Fibroblast of lung (primary cell): ENCODE measurements at places on chromosomes 7 and 10. TPM values are rescaled to one million over a fixed set of nuclear protein-coding genes. Genes with fewer than 3 reads are reported as not detected.

ERVW-1 gene
- not detected in 2 replicates for total RNA-seq

- H3K27ac ChIP-seq: no peak overlapping the region
- H3K4me3 ChIP-seq: no peak overlapping the region
- peaks cover 7% of the 10 kb centered on the region for H3K4me1 ChIP-seq
- no peaks in the 10 kb centered on the region for H3K27me3 ChIP-seq
- H3K36me3 ChIP-seq: no peaks in the 10 kb centered on the region
Measured at GRCh38 chr10:17787087-17787961, 21.8 kb upstream of the MRC1 start.

GRCh38 chr10:3509355-3509754 lies 275.7 kb downstream of the KLF6 start:
- no peak overlapping the region for H3K27ac ChIP-seq
- DNase-seq: no peak
- no peaks in the 10 kb centered on the region for H3K4me1 ChIP-seq
- H3K36me3 ChIP-seq: no peaks in the 10 kb centered on the region

MALRD1 gene
- 1.3 and 1.7 TPM in 2 replicates for total RNA-seq

HOXA2 gene
- total RNA-seq: 1.0 and 1.3 TPM in 2 replicates

DNA sequence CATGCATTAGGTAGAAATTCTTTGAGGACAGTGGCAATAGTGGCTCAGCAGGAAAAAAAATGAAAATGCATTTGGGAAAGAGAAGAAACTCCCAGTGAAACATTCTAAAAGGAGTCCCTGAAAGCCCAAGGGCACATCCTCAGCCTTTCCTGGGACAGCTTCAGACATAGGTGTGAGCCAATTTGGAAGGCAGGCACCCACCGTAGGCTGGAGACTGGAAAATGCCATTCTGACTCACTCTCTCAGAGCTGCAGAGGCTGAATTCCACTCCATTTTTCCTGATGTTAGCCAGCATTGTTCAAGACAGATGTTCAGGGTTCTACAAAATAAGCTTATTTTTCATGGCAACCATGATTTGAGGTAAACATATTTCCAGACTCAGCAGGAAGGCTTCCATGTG lies 379.0 kb upstream of the FZD8 start:
- H3K27ac ChIP-seq: no peak overlapping the region
- H3K36me3 ChIP-seq: no peaks in the 10 kb centered on the region
- DNase-seq: no peak
- H3K27me3 ChIP-seq: no peaks in the 10 kb centered on the region
- no peaks in the 10 kb centered on the region for H3K4me1 ChIP-seq

MXI1 gene
- 40.1 and 52.4 TPM in 2 replicates for total RNA-seq

DNA sequence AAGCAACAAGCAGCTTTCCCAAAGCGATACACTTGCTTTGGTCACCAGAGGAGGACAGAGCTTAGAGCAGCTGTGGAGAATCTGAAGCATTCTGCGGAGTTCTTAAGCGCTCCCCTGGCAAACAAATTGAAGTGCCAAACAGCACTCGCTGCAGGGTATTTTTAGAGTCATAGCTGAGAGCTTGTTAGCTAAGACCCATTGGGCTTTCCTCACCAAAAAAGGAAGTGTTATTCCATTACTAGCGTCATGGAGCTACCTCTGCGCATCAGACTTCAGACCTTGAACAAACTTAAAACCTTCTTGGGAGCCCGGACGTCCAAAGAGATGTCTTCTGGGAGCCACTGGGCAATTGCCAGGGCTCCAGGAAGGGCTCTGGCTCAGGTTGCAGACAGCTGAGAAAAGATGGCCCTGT lies 23.2 kb upstream of the BMPR1A start:
- H3K4me3 ChIP-seq: no peak overlapping the region
- H3K4me1 ChIP-seq: no peaks in the 10 kb centered on the region
- H3K36me3 ChIP-seq: no peaks in the 10 kb centered on the region
- no peak overlapping the region for H3K27ac ChIP-seq

DNA sequence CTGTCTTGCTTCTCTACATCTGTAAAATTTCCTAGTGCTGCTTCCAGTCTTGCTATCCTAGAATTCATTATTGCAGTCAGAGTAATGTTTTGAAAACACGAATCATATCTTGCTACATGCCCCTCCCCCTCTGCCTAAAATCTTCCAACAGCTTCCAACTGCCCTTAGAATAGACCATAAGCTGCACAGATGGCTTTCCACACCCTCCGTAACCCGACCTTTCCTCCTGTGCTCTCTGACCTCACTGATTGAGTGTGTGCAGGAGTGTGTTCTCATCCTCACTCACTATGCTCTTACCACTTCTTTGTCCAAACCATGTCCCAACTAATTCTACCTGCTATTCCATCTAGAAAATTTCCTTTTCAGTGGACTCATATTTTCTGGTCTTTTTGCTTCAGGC lies 121.2 kb upstream of the ANKRD1 start:
- no peaks in the 10 kb centered on the region for H3K27me3 ChIP-seq
- no peaks in the 10 kb centered on the region for H3K4me1 ChIP-seq
- DNase-seq: no peak
- H3K27ac ChIP-seq: no peak overlapping the region
- no peaks in the 10 kb centered on the region for H3K36me3 ChIP-seq

DNA sequence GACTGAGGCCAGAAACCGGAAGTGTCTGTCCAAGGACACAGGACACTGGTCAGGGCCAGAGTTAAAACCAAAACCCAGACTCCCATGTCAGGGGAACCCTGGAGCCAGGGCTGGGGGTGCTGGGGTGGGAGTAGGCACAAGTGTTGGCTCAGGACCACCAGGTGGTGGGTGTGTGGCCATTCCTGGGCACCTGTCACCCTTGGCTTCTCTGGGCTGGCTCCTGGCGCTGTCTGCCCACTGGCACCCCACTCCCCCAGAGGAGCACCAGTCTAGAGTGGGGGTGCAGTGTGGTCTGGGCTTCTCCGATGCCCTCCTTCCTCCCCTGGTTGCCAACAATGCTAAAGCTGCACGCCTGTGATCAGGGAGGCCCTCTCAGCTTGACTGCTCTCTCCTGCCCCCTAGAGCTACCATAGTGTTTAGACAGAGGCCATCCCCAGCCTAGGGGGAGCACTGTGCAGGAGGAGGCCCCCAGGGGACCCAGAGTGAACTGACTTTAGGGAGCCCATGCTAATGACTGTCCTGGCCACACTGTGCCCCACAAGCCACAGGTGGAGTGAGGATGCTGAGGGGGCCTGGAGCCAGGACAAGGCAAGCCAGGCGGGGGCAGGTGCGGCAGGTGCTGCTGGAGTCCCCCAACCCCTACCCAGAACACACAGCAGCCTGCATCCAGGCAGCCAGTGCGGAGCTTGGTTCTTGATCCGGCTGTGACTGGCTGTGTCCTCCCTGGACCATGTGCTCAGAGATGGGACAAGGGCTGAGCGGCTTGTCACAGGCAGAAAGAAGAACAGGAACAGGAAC lies 11.0 kb downstream of the RASGEF1A start:
- H3K27me3 ChIP-seq: no peaks in the 10 kb centered on the region
- no peaks in the 10 kb centered on the region for H3K4me1 ChIP-seq

PFKFB3 gene
- total RNA-seq: 22.9 and 25.8 TPM in 2 replicates

DNA sequence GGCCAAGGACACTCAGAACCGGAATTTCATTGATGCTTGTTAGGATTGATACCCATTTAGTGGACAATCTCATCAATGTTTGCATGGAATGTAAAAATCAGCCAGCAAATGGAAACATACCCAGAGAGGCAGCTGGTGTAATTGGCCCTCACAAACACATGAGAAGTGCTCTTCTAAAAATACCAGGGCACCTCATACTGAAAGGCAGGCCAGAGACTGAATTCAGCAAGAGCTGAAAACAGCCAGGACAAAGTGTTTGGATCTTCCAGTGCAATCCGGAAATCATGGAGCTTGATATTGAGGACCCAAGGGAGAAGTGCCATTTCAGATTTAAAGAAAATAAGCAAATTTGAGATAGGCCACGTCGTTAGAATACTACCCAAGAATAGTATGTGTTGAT lies 498.6 kb downstream of the GALNT17 start:
- no peaks in the 10 kb centered on the region for H3K27me3 ChIP-seq
- H3K4me3 ChIP-seq: no peak overlapping the region
- peaks cover 12% of the 10 kb centered on the region for H3K4me1 ChIP-seq
- no peaks in the 10 kb centered on the region for H3K36me3 ChIP-seq
- DNase-seq: no peak
- H3K27ac ChIP-seq: no peak overlapping the region

- no peak for DNase-seq
- H3K27me3 ChIP-seq: no peaks in the 10 kb centered on the region
- no peaks in the 10 kb centered on the region for H3K36me3 ChIP-seq
- no peak overlapping the region for H3K4me3 ChIP-seq
- H3K27ac ChIP-seq: no peak overlapping the region
Measured at GRCh38 chr10:22379059-22379458, 33.8 kb downstream of the SPAG6 start.

- no peak overlapping the region for H3K4me3 ChIP-seq
- no peaks in the 10 kb centered on the region for H3K27me3 ChIP-seq
- H3K27ac ChIP-seq: no peak overlapping the region
- no peak for DNase-seq
Measured at GRCh38 chr10:33596422-33596821, 262.0 kb upstream of the NRP1 start.

DNA sequence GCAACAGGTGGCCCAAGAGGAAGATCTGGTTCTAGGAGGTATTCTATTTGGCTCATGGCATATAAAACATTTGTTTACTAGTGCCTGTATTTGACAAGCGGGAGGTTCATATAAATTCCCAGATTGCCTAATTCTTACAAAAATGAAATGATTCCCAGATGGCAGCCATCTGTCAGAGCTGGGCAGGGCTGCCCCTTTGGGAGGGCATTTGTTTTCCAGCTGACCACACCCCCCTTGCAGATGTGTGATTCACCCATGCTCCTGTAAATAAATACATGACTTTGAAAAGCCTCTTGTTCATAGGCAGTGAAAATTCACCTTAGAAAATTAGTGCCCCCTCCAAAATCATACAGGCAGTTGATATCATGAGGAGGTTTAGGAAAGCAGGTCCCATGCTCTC lies 8.6 kb downstream of the VWC2 start:
- no peaks in the 10 kb centered on the region for H3K4me1 ChIP-seq
- no peaks in the 10 kb centered on the region for H3K27me3 ChIP-seq
- no peak for DNase-seq
- no peaks in the 10 kb centered on the region for H3K36me3 ChIP-seq
- no peak overlapping the region for H3K27ac ChIP-seq
- H3K4me3 ChIP-seq: no peak overlapping the region

DNA sequence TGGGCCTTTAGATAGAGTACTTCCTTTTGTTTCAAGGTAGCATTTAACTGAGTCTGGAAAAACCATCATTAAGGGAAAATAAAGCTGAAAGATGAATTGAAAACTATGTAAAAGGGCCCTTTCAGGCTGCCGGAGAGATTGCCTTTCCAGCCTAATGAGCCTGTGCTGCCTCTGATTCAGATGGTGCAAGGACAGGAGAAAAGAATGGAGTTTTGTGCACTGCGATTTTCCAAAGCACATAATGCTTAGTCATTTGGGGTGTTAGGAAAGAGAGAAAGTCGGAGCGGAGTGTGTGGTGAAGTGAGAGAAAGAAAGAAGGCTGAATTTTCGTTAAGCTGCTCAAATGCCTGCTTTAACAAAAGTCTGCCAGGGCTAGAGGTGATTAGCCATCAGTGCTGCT lies 259.7 kb downstream of the PAXIP1 start:
- H3K4me1 ChIP-seq: no peaks in the 10 kb centered on the region
- no peak overlapping the region for H3K4me3 ChIP-seq
- no peak for DNase-seq
- no peaks in the 10 kb centered on the region for H3K27me3 ChIP-seq

GRCh38 chr10:106310596-106310995 lies 853.9 kb downstream of the SORCS1 start:
- DNase-seq: no peak
- H3K27me3 ChIP-seq: no peaks in the 10 kb centered on the region
- H3K36me3 ChIP-seq: no peaks in the 10 kb centered on the region
- no peak overlapping the region for H3K4me3 ChIP-seq

- H3K36me3 ChIP-seq: no peaks in the 10 kb centered on the region
- H3K27ac ChIP-seq: no peak overlapping the region
- no peak for DNase-seq
Measured at GRCh38 chr10:53650794-53651193, 878.2 kb upstream of the MBL2 start.

DNA sequence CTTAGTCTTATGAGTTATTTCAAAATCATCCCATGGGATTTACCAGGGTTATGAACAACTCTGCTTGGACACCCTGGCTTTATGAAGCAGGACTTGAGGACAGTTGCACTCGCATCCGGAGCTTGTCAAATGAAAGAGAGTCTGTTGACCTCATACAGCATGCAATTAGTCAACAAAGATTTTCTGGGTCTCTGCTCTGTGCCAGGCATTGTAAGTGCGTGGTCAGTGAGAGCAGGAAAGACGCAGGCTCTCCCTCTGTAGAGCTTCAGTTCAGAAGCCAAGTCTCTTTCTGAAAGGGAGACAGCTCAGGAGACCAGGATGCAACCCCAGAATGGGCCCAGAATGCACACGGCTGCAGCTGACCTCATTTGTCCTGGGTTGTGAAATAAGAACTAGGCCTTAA lies 45.5 kb upstream of the DMBT1 start:
- peaks cover 2% of the 10 kb centered on the region for H3K36me3 ChIP-seq
- H3K27me3 ChIP-seq: no peaks in the 10 kb centered on the region
- H3K4me1 ChIP-seq: peaks cover 5% of the 10 kb centered on the region
- no peak for DNase-seq
- H3K27ac ChIP-seq: no peak overlapping the region

GRCh38 chr7:8109196-8110022 lies 140.8 kb downstream of the GLCCI1 start:
- no peaks in the 10 kb centered on the region for H3K36me3 ChIP-seq
- no peak overlapping the region for H3K4me3 ChIP-seq
- no peak overlapping the region for H3K27ac ChIP-seq
- H3K27me3 ChIP-seq: no peaks in the 10 kb centered on the region
- peak; percentile 80 for DNase-seq
- H3K4me1 ChIP-seq: no peaks in the 10 kb centered on the region

- no peaks in the 10 kb centered on the region for H3K36me3 ChIP-seq
- no peaks in the 10 kb centered on the region for H3K27me3 ChIP-seq
- DNase-seq: no peak
- H3K27ac ChIP-seq: no peak overlapping the region
- no peak overlapping the region for H3K4me3 ChIP-seq
Measured at GRCh38 chr7:4638781-4639575, 43.1 kb upstream of the FOXK1 start.

GRCh38 chr10:95125582-95125981 lies 56.3 kb upstream of the CYP2C8 start:
- no peaks in the 10 kb centered on the region for H3K27me3 ChIP-seq
- H3K4me3 ChIP-seq: no peak overlapping the region
- no peak overlapping the region for H3K27ac ChIP-seq
- H3K4me1 ChIP-seq: no peaks in the 10 kb centered on the region

ZCWPW1 gene
- total RNA-seq: 2.8 and 4.1 TPM in 2 replicates

GRCh38 chr7:34759477-34760125 lies 101.6 kb downstream of the NPSR1 start:
- peak; percentile 44 for DNase-seq
- no peaks in the 10 kb centered on the region for H3K4me1 ChIP-seq
- no peaks in the 10 kb centered on the region for H3K27me3 ChIP-seq
- H3K36me3 ChIP-seq: no peaks in the 10 kb centered on the region
- no peak overlapping the region for H3K4me3 ChIP-seq
- H3K27ac ChIP-seq: no peak overlapping the region

LIPK gene
- total RNA-seq: not detected in 2 replicates

- no peaks in the 10 kb centered on the region for H3K4me1 ChIP-seq
- no peak for DNase-seq
- no peaks in the 10 kb centered on the region for H3K36me3 ChIP-seq
- peaks cover 5% of the 10 kb centered on the region for H3K27me3 ChIP-seq
- H3K27ac ChIP-seq: no peak overlapping the region
- H3K4me3 ChIP-seq: no peak overlapping the region
Measured at GRCh38 chr7:132685277-132685676, 109.0 kb upstream of the PLXNA4 start.

AKR1E2 gene
- total RNA-seq: 5.6 and 11.7 TPM in 2 replicates
